Daoy (cell line): ENCODE measurements at places on chromosomes 2 and 18.

GRCh38 chr2:133171393-133172004 lies 396.8 kb downstream of the NCKAP5 start:
- DNase-seq = peak; percentile 56

DNA sequence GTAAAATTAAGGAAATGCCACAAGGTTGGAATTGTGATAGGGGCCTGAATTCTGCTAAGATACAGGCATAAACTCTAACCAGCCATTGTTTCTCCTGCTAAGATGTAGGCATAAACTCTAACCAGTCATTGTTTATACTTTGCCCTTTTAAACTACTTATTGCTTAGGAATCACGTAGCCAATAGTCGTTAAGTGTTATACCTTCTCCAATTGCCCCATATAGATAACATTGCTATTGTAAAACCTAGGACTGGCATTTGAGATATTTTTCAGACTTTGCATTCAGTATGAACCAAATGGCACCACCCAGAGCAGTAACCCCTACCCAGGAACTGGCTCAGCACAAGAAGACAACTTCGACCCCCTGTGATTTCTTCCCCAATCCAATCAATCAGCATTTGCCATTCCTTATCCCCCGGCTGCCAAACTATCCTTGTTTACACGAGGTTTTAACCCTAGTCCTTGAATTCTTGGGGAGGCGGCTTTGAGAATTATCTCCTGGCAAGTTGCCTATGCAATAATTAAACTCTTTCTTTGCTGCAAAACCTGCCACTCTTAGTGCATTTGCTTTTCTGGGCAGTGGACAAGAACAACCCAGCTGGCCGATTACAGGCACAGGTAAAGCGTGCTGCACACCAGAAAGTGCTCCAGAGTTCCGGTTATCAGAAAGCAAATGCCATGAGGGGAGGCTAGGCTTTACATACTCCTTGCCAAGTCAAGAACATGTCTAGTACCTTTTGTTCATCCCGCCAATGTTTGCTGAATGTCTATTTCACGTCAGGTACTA lies 167.6 kb downstream of the LAMA1 start:
- DNase-seq = no peak

GRCh38 chr18:36700955-36701354 lies 127.8 kb downstream of the TPGS2 start:
- no peak for DNase-seq

- peak; percentile 64 for DNase-seq
Observed at GRCh38 chr2:75595541-75596395, 35.0 kb upstream of the EVA1A start.

- peak; percentile 84 for DNase-seq
Observed at GRCh38 chr18:59900222-59901128, 679 bp downstream of the PMAIP1 start.

GRCh38 chr2:236217926-236218325 lies 46.3 kb downstream of the ASB18 start:
- no peak for DNase-seq

DNA sequence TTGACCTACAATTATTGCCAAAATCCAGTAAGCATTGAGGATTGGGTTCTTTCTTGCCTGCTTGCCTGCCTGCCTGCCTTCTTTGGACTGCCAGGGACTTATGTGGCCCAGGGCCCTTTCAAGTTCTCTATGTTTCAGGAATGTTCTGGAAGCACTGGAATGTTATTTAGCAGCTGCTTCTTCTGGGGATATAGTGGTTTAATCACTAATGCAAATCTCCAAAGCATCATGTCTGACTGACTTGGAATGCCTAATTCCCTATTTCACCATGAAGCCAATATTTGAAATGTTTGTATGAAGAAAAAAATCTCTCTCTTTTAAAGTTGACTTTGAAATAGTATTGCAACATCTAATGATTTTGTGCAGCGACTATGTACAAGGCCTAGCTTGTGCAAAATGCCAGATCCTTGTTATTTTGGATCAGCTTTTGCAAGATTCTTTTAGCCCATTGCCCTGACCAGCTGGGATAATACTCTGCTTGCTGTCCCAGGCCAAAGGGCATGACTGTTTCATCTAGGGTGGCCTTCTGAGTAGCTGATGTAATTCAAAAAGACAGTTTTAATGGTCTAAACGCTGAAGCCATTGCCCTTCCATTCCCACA lies 204.6 kb downstream of the RND3 start:
- DNase-seq = no peak

GRCh38 chr2:185433824-185434223 lies 304.8 kb upstream of the FSIP2 start:
- peak; percentile 1 for DNase-seq

GRCh38 chr2:136139631-136140030 lies 21.7 kb upstream of the CXCR4 start:
- no peak for DNase-seq

GRCh38 chr18:71441156-71441555 lies 1103.0 kb downstream of the CBLN2 start:
- DNase-seq = no peak

DNA sequence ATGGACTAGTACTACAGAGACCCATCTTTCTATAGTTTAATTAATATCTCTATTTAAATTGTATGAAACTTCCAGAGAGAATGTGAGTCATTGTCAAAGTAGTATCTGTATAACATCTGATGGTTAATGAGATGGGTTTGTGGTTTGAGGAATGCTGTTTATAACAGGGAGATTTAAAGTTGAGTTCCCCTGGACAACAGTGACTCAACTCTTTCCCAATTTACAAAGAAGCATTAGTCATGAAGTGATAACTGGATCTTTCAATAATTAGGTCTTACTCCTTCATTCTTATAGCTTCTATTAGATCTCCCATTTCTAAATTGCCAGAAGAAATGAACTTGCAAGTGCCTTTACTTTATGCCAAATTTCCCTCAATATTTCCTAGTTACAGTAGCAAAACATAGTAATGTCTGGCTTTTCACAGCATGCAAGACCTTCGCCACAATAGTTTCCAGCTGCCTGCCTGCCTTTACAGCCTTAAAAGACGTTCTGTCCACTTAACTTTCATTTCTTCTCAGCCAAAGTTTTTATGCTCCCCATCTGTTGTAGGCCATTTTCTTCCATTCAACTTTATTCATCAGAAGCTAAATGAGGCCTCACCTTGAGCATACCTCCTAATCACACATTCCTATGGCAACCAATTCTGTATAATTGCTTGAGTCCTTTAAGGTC lies 47.7 kb upstream of the WDR75 start:
- DNase-seq = peak; percentile 83

DNA sequence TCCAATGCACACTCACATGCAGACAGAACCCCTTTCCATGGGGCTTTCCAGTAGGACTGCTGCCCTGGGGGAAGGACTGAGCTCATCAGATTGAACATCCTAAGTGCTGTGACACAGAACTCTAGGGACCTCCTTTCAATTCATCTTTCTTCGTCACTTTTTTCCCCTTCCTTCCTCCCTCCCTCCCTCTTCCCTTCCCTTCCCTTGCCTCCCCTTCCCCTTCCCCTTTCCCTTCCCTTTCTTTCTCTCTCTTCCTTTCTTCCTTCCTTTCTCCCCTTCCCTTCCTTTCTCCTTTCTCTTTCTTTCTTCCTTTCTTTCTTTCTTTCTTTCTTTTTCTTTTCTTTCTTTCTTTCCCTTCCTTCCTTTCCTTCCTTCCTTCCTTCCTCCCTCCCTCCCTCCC lies 39.6 kb upstream of the GATA6 start:
- DNase-seq = no peak

DNA sequence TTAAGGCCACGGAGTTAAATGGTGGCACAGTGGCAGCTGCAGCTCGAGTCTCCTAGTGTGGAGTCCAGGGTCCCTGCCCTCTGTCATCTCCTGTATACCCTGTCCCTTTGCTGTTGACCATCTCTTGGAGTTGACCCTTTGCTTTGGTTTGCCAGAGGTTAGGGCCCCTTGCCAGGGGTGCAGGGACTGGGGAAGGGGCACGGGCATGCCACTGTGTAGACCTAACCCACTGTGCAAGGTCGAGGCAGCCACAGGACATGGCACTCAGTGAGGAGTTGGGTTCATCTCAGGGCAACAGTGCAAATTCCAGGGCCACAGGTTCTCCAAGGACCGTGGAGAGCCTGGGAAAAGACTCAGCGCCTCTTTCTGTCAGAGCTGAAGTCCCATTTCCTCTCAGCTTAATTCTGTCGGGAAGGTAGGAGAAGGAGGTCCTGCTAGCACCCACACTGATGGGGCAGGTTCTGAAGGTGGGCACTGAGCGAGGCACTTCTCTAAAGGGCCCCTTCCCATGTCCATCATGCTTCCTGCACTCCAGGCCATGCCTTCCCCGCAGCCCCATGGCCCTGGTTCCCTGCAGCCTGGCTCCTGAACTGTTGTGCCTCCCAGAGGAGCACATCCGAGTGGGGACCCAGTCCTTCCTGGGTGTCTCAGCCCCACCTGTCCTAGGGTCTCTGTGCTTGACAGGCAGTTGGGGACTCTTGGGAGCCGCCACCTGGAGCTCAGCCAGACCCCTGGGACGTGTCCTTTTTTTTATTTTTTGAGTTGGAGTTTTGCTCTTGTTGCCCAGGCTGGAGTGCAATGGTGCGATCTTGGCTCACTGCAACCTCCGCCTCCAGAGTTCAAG lies 2.8 kb downstream of the KHK start:
- DNase-seq = no peak

- peak; percentile 3 for DNase-seq
Observed at GRCh38 chr2:126220331-126220730, 435.6 kb upstream of the GYPC start.

GRCh38 chr18:79400091-79400590 lies 4.4 kb downstream of the NFATC1 start:
- DNase-seq = no peak

GRCh38 chr18:9850309-9850708 lies 35.5 kb upstream of the TXNDC2 start:
- DNase-seq = no peak

GRCh38 chr2:111157798-111158197 lies 37.1 kb downstream of the BCL2L11 start:
- no peak for DNase-seq

- no peak for DNase-seq
Observed at GRCh38 chr2:5537180-5537688, 154.9 kb upstream of the SOX11 start.

- DNase-seq = no peak
Observed at GRCh38 chr18:49362431-49362830, 98.0 kb downstream of the DYM start.

DNA sequence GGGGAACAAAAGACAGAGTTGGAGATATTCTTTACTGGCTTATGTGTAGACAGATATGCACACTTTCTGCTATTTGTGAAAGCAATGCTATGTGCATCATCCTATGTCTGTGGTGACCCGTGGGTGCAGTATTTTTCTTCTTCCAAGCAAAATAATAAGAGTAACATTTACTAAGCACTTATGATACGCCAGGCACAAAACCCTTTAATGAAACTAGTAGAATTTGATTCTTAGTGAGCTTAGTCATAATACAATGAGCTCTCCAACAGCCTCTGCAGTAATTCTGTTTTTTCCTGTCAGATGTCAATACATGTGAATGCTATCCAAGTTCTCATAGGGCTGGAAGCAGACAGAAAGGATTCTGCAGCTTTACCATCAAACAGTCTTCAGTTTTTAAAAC lies 130.6 kb downstream of the RAD51AP2 start:
- no peak for DNase-seq

GRCh38 chr2:74831693-74832530 lies 2.0 kb upstream of the HK2 start:
- no peak for DNase-seq

GRCh38 chr2:85613717-85614515 lies 2.0 kb upstream of the C2orf68 start:
- DNase-seq = no peak

DNA sequence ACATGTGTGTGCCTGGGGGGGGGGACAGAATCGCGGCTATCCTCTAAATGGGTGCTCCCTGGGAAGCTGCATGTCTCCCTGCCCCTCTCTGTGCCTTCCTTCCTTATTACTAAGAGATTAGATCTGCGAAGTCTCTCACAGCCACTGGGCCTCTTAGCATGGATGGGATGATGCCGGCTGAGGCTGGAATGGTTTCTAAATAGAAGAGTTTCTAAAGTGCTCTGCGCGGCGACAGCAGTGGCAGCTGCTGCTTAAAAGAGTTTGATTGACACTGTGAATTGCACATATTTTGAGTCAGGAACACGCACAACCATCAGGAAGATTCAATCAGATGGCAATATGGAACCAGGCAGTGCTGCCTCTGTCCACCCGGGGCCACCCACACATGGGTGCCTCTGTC lies 163.8 kb downstream of the CLIP4 start:
- DNase-seq = no peak

DNA sequence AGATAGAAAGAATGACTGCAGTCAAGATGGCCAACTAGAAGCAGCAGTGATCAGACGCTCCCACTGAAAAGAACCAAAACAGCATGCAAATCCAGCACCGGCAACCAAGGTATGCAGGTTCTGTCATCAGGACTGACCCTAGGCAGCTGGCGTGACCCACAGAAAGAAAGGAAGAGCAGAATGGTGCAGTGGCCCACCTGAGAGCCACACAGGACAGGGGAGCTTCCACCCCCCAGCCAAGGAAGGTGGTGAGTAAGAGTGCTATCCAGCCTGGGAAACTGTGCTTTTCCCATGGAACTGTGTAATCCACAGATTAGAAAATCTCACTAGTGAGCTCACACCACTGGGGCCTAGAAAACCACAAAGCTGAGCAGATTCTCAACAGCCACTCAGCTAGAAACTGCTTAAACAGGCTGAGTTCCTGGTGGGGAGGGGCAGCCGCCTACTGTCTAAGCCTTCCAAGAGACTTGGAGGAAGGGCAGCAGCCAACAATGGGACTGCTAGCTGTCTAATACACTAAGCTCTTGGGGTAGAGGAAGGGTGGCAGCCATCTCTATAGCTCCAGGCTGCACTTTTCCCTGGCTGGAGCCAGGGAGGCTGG lies 127.9 kb downstream of the EVA1A start:
- DNase-seq = peak; percentile 28

DNA sequence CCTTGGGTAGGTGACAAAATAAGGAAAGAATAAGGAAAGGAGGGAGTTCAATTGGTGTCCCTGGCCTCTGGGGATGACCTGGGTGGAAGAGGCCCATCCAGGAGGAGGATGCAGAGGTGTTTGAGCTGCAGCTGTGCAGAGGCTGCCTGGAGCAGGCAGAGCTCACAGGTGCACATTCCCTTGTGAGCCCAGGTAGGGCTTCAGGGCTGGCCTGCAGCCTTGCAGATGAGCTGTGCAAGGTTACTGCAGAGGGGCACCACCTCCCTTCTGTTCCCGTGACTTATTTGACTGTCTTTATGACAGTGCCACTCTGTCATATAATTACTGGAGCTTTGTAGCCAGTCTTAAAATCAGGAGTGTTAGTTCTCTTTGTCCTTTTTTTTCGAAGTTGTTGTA lies 263.2 kb upstream of the HS6ST1 start:
- DNase-seq = no peak

- DNase-seq = no peak
Observed at GRCh38 chr2:94999431-94999883, 26.1 kb upstream of the MAL start.

GRCh38 chr2:229348128-229348527 lies 77.0 kb upstream of the PID1 start:
- DNase-seq = no peak
